T follicular helper cell (primary cell): ENCODE measurements at places on chromosomes 7 and 10.

- no peak for DNase-seq
Observed at GRCh38 chr7:119254742-119255141, 1018.2 kb upstream of the KCND2 start.

DNA sequence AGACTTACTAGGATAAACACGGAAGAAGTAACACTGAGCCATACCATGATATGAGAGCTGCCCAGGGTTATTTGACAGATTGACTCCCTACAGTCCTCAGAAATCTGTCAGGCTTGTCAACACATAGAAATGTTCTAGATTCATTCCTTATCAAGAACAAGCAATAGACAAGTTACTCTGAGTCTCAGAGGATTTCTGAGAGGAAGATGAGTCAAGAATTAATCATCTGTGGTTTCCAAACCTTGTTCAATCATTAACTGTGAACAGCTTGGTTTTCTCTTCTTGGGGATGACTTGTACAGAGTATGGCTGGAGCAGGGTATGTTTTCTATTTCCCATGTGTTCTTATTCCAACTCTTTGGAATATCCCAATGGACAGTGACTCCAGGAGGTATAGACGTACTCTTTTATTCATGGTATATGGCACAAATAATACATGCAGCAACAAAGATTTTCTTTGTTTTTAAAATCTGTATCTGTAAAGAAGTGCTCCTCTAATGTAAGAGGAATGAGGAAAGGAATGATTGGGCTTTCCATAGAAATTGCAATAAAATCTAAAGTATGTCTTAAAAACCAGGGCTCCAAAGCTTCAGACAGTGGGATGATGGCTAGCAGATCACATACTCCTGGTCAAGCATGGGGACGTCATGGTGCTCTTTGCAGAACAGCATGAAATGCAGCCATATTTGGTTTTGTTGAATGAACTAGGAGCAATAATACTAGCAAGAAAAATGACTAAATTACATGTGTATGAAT is 11.9 kb upstream of the SFR1 start:
- DNase-seq, result no peak

DNA sequence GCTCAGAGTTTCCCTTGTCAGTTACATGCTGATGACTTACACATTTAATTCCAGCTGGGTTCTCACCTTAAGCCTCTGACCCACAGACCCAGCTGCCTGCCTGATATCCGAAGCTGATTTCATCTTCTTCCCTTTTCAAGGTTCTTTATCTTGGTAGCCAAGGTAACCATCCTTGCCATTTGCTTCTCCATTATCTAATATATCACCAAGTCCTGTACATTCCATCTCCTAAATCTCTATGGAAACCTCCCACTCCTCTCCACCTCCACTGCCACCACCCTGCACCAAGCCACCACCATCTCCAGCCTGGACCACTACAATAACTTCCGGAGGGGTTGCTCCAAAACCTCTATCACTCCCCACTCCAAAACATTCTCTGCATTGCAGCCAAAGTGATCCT is 19.9 kb downstream of the SCRN1 start:
- DNase-seq, result no peak

DNA sequence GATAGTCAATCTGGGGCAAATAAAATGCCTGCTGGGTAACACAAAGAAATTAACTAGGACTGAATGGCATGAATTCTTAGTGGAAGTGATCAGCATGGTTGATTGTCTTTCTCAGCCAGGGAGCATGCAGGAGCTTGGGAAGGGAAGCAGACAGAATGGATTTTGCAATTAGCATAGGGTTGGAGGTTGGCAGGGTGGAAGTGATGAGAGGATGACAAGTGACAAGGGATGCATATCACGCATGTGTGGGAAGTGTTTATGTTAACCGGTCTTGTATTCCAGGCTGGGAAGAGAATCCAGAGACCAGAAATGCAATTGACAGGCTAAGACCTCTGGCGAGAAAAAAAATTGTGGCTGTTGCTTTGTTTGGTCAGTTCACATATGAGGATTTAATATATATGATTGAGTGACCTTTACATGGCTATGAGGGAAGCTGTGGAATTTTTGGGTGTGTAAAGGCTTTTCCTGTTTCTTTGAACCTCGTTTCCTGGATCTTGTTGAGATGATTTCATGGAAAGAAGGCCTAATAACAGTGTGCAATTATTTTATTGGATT is 8.3 kb downstream of the MDFIC start:
- DNase-seq, result no peak

DNA sequence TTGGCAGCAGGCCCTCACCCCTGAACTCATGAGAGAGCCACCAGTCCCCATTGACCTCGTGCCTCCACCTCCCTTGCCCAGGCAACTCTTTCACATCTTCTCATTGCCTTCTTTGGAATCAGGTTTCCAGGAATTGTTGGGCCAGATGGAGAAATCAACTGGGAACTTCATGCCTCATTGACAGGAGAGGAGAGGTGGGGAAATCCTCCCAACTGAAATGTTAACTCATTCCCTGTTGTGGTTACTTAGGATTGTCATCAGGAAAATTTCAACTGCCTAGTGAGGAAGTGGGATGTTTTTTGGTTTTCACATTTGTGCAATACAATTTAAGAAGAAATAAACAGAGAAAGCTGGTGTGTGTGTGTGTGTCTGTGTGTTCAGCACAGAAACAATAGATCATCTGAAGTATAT is 106.6 kb upstream of the INHBA start:
- no peak for DNase-seq

DNA sequence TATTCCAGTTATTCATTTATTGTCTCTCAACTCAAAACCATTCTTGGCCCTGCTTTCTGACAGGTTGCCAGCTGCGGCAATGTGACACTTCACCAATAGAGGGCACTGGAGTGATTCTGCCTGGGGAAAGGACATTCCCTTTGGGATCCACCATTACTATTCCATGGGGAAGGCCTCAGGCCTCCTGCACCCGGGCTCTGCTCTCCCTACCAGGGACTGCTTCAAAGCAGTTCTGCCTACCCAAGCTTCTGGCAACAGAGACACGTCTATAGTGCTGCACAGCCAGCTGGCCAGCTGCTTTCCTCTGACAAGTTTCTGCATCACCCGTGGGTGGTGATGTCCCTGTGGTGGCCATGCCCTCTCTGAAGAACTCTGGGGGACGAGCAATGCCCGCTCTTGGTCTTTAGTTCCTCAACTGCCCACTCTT is 163.8 kb downstream of the ELMO1 start:
- DNase-seq, result peak; percentile 25

GRCh38 chr7:47685151-47685550 is 103.2 kb upstream of the TNS3 start:
- DNase-seq, result no peak

- no peak for DNase-seq
Observed at GRCh38 chr7:12074889-12075288, 136.2 kb upstream of the TMEM106B start.

DNA sequence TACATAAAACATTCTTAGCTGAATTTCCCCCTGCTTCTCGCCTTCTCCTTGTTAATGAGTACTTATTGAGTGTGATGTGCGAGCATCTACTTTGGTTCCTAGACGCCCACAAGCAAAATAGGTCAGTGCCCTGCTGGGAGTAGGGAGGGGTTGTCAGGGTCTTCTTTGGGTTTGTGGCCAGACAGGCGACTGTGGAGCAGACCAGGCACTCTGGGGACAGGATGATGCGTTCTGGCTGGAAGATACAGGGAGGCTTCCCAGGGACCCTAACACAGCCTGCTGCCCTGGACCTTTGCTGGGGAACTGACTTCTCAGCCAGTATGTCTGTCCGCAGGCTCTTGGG is 227.2 kb downstream of the CUX1 start:
- no peak for DNase-seq

DNA sequence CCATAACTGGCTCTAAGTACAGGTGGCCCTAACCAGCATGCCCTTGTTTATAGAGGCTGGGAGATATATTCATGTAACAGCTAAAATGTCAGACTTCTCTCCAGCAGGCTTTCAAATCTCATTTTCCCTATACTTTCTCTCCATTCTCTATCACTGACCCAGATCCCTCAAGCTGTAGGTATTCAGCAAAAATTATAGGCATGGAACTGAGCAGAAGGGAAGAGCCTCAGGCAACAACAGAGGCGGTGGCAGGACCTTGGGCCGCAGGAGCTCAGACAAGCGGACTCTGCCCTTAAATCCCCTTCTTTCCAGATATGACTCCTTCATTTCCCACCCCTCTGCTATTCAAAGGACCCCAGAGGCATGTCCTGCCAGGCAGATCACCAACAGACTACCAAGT is 417.4 kb downstream of the PLXNA4 start:
- no peak for DNase-seq

DNA sequence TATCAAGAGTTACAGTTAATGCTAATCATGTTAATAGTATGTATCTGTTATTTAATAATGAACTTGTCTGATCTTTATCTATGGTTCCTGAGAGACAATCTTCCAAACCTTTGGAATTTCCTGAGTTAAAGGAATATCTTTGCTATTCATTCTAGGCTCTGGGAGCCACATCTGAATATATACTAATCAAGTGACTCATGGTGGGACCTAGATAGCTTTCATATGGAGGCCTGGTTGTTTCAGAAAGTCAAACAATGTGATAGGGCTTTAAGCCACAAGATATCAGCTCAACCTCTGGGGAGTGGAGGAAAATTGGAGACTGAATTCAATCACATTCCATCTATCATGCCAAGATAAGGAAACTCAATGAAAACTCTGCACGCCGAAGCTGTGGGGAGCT is 746.4 kb downstream of the TNS3 start:
- no peak for DNase-seq

DNA sequence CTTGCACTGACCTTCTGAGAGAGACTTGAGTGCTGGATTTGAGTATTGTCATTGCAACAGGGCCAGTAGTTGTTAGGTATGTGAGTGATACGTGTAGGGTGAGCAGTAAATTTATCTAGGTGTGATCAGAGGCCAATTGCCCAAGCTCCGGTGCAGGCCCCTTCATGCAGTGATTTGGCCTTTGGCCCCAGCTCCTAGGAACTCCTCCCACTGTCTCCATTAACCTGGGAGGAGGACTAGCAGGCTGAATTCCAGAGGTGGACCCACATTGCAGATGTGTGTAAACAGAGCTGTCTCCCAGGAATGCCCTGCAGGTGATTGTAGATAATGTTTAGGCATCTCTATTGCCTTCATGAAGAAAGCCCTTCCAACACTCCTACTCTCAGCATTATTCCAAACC is 19.5 kb downstream of the TCF7L2 start:
- DNase-seq, result no peak

DNA sequence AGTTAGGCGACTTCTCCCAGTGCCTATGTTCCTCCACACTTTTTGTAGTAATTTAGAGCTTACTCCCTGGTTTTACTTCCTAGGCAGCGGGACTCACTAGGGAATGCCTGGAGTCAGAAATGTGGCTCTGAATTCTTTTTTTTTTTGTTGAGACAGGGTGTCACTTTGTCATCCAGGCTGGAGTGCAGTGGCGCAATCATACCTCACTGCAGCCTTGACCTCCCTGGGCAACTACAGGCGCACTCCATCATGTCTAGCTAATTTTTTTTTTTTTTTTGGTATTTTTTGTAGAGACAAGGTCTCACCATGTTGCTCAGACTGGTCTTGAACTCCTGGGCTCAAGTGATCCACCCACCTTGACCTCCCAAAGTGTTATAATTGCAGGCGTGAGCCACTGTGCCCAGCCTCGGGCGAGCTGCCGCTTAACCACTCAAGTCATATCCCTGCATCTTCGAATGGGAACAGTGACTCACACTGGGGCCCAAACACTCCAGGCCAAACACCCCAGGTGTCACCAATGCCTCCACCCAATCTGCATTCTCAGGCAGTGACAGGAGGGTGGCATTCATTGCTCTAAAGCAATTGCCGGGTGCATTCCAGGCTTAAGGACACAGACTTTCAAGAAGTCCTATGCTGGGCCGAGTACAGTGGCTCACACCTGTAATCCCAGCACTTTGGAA is 19.6 kb downstream of the RGS10 start:
- no peak for DNase-seq

DNA sequence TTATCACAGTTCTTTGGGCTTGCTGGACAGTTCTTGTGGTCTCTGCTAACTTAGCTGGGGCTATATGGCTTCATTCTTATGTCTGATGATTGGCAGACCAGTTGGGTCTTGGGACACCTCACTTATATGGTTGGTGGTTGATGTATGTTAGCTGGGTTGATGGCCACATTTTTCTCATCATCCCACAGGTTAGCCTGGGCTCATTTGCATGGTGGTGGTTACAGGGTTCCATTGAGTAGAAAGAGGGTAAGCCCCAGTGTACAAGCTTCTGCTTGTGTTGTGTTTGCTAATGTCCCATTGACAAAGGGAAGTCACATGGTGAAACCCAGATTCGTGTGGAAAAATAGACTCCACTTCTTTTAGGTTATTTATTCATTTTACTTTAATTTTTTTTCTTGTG is 40.6 kb downstream of the TMEM60 start:
- no peak for DNase-seq
